ENCODE measurements at places on chromosomes 3 and 15.

- no peak for DNase-seq
Measured at GRCh38 chr3:128521715-128522114, 28.7 kb upstream of the GATA2 start.

- DNase-seq: no peak
Measured at GRCh38 chr15:75112278-75112847, 89.0 kb downstream of the PPCDC start.

DNA sequence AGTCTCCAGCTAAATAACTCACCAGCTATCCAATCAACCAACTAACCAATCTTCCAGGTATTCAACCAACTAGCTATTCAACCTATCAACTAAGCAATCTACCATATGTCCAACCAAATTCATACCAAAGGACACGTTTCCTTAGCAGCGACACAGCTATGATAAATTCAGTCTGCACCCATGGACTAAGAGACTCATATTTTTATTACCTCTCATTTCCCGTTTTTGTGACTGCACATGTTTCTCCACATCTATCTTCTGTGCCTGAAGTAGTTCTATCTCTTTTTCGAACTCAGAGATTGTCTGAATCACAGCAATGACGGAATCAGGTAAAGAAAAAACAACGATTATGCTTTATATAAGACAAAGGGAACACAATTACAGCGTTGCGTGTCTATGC is 34.0 kb upstream of the GNB5 start:
- DNase-seq: no peak

DNA sequence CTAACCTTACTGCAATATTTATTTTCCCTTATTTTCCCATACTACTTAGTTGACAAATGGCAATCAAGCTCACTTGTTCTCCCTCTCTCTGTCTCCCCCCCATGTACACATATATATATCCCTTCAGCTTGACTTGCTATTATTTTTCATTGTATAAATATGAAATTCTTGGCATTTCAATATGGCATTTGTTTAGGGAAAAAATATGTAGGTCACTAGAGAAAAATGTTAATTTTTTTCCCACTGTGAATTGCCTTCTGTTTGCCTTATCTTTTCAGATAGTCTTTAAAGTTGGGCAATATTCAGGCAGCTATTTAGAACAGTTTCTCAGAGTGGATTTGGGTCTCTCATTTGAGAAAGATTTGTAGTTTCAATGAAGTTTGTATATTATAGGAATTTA is 62.8 kb upstream of the UTS2B start:
- DNase-seq: no peak

GRCh38 chr3:37445163-37445562 is 270.8 kb upstream of the LRRFIP2 start:
- DNase-seq: no peak

GRCh38 chr3:171189394-171190080 is 163.0 kb upstream of the SLC2A2 start:
- DNase-seq: no peak

DNA sequence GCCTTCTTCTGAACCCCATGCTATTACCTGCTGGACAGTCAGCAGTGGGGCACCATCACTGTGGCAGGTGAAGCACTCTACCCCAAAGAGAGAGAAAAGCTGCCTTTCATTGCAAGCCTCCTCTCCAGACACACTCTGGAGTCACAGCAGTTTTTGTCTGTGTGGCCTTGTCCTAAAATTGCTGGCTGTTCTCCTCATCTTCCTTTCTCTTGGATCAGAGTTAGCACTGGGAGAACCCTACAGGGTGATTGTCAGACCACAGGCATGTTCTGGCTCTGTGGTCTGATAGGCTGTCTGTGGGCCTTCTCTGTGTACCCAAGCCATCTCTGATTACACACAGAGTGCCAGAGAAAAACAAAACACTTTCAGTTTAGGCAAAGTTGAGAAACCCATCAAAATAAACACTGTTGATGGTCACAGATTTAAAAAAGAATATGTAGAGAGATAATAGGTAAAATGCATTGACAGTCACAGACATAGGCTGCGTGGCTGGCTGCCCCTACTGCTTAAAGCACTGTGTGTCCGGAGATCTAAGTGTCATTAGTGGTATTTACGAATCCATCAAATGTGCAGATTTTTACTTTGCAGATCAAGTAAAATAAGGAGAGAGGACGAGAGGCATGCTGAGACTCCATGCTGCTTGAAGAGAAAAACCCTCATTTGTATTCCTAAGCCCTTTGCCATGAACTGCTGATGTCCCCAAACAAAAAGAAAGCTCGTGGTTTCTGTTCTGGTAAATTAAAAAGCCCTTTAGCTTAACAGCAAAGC is 689.9 kb downstream of the TUSC7 start:
- no peak for DNase-seq

GRCh38 chr3:71406972-71407810 is 176.3 kb downstream of the FOXP1 start:
- no peak for DNase-seq

GRCh38 chr3:5160940-5161858 is 26.3 kb upstream of the EDEM1 start:
- DNase-seq: no peak

- no peak for DNase-seq
Measured at GRCh38 chr3:43038010-43038409, 58.9 kb downstream of the GASK1A start.

All from skeletal muscle cell (primary cell).